Ovary (tissue), 10 donors: ENCODE measurements at places on chromosomes 13 and 19.
A peak's percentile ranks its signal among the peaks of the same experiment; 100 is the strongest.

- DNase-seq: no peak
Measured at GRCh38 chr19:5148794-5149190, 179.9 kb downstream of the KDM4B start.

- peak; percentile 66 for DNase-seq
Measured at GRCh38 chr19:4988770-4989251, 19.9 kb downstream of the KDM4B start.

DNA sequence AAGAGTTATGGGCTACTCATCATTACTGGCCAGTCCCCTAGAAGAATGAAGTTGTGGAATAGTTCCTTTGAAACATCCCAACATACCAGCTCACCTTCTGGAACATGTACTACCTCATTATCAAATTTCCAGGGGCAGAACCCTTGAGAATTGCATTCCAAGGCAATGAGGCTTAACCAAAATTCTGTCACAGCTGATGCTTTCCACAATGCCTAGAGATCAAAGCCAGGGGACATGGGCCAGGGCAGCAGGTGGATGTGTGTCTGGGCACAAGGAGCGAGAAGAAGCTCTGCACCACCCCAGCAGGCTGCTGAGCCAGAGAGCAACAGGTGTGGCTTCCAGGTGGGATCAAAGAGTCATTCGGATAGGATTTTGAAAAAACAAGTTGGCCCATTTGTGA, 362.1 kb downstream of the EFNB2 start:
- no peak for DNase-seq

- no peak for DNase-seq
Measured at GRCh38 chr13:95087746-95088305, 213.4 kb downstream of the ABCC4 start.

- peak; percentile 28 for DNase-seq
Measured at GRCh38 chr19:19656451-19657396, 6.8 kb downstream of the ATP13A1 start.

DNA sequence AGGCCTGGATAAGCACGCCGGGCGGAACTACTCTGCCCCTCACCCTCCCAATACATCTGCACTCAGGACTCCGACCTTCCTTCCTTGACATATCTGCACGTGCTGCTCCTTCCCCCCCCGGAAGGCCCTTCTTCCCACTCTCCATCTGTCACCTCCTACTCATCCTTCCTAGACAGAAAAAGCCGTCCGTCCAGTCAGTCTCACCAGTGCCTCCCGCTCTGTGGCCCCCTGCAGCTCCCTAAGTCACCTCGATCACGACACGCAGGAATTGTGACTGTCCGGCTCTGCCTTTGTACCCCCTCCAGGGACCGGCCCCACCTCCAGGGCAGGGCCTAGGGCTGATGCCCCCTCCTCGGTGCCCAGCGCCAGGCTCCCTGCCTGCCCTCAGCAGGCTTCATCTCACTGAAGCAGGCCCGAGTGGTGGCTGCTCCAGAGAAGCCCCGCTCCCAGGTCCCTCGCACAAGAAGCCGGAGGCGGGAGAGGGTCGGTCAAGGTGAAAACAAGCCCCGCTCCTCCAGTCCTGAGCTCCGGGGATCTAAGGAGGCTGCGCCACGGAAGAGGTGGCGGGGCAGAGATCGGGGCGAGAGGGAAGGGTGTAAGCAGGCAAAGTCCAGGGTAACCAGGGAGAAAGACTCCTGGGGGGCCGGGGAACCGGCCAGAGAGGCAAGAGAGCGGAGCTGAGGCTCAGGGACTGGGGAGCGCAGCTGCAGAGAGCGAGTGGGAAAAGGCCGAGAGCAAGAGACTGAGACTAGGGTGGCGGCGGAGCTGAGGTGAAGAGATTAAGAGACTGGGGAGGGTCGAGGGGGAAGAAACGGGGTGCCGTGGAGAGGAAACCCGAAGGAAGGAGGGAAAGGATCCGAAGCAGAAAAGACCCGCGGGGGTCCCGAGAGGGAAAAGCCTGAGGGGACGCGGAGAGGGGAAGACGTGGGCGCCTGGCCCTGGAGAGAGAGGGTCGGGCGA, 1.1 kb downstream of the PPP6R1 start:
- no peak for DNase-seq

- peak; percentile 50 for DNase-seq
Measured at GRCh38 chr19:1315470-1316166, 29.9 kb downstream of the EFNA2 start.

GRCh38 chr19:610801-611480, 21.3 kb downstream of the HCN2 start:
- peak; percentile 52 for DNase-seq

DNA sequence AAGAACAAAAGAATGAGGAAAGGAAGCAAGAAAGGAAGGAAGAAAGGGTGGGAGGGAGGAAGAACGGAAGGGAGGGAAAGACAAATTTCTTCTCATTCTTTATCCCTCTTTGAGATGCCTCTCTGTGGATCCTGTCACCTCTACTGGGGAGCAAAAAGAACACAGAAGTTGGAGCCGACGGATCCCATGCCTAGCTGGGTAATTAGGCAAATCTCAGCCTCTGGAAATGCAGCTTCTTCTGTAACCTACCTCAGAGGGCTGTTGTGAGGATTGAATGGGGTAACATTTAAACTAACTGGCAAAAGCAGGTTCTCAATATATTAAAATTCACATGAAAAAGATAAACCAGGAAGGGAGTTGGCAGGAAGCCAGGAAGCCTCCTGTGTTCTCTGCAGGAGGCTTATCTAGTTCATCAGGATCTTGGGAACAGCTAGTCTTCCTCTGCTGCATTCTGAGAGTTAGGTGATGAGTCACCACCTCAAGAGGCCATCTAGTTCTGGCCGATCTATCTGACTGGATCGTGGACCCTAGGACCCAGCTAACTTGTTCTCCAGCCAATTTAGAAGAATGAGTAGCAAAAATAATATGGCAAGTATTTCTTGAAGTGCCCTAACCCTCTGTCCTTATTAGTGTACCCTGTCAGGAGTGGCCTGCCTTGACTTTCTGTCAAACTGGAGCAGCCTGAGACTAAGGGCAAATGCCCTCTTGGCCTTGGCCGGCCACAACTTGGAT, 15.2 kb upstream of the CPB2 start:
- DNase-seq: no peak

GRCh38 chr19:6693681-6694080, 23.7 kb upstream of the TNFSF14 start:
- DNase-seq: no peak

- no peak for DNase-seq
Measured at GRCh38 chr19:29376855-29377354, 148.9 kb upstream of the VSTM2B start.

GRCh38 chr13:50189450-50189849, 174.2 kb downstream of the KCNRG start:
- DNase-seq: no peak

GRCh38 chr13:59266478-59267063, 897.2 kb downstream of the DIAPH3 start:
- DNase-seq: no peak

DNA sequence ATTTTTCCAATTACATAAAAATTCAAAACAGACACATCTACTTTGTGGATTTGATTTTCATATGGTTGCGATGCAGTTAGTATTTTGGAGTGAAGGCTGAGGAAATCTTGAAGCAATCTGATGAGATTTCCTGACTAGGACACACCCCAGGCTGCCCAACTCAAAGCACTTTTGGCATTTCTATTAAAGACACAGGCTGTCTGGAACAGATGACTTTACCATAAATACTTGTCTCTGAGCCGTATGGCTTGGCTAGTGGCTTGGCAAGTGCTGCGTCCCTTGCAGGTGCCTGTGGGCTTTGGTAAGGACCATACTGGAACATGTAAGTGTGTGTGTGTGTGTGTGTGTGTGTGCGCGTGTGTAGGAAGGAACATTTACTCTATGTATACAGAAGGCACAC, 218.8 kb downstream of the FGF9 start:
- no peak for DNase-seq
